ENCODE measurements at places on chromosomes 1 and 21.

DNA sequence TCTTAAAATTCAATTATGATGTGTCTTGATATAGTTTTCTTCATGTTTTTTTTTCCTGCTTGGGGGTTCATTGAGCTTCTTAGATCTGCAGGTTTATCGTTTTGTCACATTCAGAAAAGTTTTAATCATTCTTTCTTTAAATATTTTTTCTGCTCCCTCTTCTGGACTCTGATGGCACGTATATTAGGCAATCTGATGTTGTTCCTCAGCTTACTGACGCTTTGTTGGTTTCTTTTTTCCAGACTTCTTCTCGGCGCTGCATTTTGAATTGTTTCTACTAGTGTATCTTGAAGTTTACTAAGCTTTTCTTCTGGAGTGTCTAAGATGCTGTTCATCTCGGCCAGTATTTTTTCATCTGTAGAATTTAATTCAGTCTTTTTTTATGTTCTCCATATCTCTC is 44.8 kb upstream of the FMOD start:
- DNase-seq = no peak

DNA sequence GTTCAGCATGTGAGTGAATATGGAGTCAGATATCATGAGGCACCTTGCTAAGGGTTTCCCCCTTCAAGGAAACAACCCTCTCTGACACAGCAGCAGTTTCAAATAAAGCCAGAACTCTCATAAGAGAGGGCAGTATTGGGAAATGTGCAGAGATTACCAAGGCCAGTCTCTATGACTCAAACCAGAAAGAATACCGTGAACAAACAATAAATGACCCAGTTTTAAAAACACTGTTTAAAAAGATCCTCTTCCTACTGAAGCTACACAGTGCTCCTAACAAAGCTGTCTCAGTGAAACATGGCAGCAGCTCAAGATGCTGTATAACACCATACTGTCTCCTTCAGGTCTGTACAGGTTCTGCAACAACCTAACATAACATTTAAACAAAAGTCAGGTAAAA is 102.6 kb downstream of the KIAA0319L start:
- DNase-seq = no peak

GRCh38 chr21:45432575-45433255 is 27.8 kb downstream of the COL18A1 start:
- DNase-seq = no peak

- no peak for DNase-seq
Observed at GRCh38 chr1:56625819-56626440, 19.2 kb upstream of the PRKAA2 start.
